ENCODE measurements at places on chromosomes 6 and 20. TPM values are rescaled to one million over a fixed set of nuclear protein-coding genes. Genes with fewer than 3 reads are reported as not detected.

IRF4 gene
- total RNA-seq, result 221 TPM

POPDC3 gene
- total RNA-seq, result not detected

FILIP1 gene
- total RNA-seq, result not detected

ZNF831 gene
- total RNA-seq, result 6.4 TPM

EEF1A2 gene
- total RNA-seq, result 1.6 TPM

C4B gene
- total RNA-seq, result 4.2 TPM

PACSIN1 gene
- total RNA-seq, result 1.3 TPM

LY6G6D gene
- not detected for total RNA-seq

SEC23B gene
- total RNA-seq, result 116 TPM

MAP7 gene
- 1.4 TPM for total RNA-seq

ZNF76 gene
- total RNA-seq, result 38.7 TPM

ZNF292 gene
- 59.2 TPM for total RNA-seq

CCDC170 gene
- 0.02 TPM for total RNA-seq

REM1 gene
- total RNA-seq, result not detected

EFCAB8 gene
- total RNA-seq, result 0.73 TPM

BPIFB2 gene
- not detected for total RNA-seq

CASS4 gene
- 10.2 TPM for total RNA-seq

CLVS2 gene
- total RNA-seq, result not detected

BRD2 gene
- total RNA-seq, result 336 TPM

PLTP gene
- 0.88 TPM for total RNA-seq

SNX5 gene
- 174 TPM for total RNA-seq

All from T-helper 1 cell treated with Interleukin-12 subunit alpha and Interleukin-12 subunit beta and Interleukin-4 antibody, amounts not matched to agents 30 ng/mL and 1 ng/mL, for 36 hours (primary cell).